ENCODE measurements at places on chromosomes 3 and 15.

DNA sequence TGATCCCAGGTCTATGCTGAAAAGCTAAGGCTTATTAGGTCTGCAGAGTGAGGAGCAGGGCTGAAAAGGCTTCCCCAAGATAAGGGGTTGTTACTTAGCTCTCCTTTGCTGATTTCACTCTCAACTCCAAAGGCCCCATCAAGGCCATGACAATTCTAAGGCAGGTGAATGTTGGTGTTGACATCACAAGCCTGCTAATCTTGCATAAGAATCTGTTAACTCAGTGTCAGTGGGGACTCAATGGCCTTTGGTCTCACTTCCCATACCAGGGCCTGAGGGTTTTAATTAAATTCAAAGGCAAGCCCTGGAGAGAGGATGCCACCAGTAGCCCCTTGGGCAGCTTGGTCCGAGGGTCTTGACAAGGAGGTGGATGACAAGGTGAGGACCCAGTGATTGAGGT lies 9.4 kb upstream of the ALAS1 start:
- DNase-seq, result peak; percentile 53

- DNase-seq, result no peak
These were observed 82.9 kb upstream of the THBS1 start for GRCh38 chr15:39497759-39498565.

DNA sequence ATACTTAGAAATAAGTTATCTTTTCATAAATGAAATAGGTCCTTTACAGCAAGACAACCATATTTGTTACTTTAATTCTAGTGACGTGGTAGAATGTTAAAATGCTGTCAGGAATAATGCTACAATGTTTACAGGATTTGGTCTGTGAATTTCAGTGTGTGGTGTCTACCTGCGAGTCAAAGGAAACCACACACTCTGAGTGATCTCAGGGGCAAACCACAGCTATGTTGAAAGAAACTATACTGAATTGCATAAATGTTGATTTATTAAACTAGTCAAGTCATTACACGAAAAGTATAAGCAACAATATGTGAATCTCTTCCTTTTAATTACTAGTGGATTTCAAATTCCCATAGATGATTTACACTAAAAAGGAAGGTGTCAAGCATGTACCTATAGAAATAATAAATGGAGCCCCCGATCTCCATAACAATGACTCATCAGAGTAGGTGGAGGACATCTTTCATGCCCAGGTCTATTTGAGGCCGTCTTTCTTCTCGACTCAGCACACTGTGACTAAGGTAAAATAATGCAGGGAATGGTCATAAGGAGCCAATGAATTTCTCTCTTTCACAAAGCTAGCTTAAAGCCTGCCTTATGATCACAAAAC lies 463.0 kb downstream of the ERC2 start:
- DNase-seq, result no peak

DNA sequence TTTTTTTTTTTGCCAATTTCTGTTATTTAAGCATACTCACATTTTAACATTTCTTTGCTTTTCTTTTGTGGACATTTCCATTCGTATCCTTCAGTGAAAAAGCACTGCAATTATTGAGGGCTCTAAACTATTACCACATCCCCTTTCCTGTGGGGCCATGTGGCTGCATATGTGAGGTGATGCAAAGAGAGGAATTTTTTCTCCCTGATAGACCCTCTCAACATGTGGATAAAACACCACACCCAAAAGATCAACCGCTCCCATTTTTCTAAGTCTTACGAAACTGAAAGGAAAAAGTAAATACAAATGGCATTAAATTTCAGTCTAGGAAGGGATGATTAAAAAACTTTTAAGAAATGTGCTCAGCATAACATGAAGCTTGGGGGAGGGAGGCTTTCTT lies 68.8 kb downstream of the DNAJC13 start:
- DNase-seq, result peak; percentile 55

GRCh38 chr3:69385723-69386555 lies at the start of gene FRMD4B:
TSS of gene FRMD4B (minus strand) at chr3:69386088. CDS start at chr3:69385989, 99 bp downstream.
- DNase-seq, result peak; percentile 9

DNA sequence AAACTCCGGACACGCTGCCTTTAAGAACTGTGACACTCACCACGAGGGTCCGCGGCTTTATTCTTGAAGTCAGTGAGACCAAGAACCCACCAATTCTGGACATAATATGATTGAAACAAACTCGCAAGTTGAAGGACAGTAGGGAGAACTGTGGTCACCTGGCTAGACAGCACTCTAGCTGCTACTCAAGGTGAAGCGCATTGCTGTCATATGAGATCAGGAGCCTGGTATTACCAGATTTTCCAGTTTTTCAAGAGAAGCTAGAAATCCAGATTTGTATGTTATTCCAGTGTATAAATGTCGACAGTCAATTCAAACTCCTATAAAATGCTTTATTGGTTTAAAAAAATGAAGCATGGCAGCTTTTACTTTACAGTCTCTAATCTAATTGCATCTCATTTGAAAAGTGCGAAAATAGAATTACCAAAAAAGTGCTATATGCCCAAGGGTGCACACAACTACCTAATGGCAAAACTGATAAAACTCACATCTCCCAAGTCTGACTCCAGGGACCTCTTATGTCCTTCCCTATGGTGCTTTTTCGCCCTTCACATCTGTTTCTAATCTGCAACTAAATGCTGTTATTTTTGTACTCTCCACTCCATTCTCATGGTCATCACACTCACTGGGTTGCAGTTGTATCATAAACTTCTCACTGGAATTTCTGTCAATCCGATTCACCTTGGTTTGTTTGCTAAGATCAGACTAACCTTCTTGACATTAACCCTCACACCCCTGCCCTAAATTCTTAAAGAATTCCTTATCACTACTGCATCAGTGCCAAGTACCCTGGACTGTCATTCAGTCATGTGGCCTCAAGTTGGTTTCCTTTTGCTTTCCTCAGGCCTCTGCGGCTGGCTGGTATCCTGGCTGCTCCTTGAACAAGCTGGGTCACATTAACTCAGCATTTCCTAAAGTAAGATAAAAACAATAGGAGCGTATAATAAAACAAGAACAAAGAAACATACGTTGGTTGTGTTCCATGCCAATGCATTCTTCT lies 31.5 kb upstream of the ARHGEF26 start:
- no peak for DNase-seq

- no peak for DNase-seq
These were observed 59.1 kb upstream of the SPRED1 start for GRCh38 chr15:38193496-38193895.

DNA sequence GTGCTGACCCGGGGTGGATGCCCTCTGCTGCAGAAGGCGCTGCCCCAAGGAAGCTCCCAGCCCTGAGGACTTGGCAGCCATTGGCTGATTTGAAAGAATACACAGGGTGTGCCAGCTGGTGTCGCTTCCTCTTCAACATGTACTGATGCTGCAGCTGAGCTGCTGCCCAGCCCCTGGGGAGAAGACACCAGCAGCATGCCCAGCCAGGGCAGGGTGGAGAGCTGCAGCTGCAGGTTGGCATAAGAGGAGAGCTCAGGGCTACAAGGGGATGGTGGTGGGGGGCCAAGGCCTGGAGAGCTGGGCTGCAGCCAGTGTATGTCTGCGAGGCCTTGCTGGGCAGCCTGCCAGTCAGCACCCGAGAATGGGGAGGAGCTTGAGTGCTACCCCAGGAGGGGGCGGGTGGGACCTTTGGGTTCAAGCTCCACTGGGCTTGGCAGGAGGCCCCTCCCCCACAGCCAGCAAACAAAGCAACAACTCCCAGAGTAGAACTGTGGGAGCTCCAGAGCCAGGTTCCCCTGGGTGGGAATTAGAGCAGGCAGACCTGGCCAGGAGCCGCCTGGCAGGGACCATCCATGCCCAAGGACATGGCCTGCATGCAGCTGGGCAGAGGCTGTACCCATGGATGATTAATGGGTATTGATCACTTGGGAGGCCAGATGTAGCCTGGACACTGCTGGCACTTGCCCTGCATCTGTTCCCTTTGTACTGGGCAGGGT lies 9.2 kb upstream of the SEMA4B start:
- DNase-seq, result peak; percentile 89

DNA sequence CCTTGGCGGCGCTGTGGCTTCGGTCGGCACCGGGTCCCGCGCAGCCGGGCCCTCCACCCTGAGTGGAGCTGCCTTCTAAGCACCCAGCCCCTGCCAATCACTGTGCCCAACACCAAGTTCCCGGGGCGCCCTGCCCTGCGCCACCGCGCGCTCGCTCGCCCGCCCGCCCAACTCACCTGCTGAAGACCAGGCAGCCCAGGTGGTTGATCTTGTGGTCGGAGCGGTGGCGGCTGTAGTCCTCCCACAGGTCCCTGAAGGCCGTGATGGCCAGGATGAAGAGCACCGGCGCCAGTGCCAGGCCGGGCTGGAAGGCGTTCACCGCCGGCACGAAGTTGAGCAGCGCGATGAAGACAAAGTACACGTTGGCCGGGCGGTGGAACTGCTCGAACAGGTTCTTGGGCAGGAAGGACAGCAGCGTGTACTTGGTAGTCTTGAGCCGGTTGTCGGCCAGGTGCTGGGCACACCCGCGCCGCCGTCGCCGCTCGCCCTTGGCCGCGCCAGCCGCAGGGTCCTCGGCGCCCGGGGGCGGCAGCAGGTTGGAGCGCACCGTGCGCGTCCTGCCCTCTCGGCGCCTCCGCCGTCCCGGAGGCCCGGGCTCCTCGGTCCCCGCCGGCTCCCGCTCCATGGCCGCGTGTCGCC lies 536 bp downstream of the ATP10A start:
- no peak for DNase-seq

DNA sequence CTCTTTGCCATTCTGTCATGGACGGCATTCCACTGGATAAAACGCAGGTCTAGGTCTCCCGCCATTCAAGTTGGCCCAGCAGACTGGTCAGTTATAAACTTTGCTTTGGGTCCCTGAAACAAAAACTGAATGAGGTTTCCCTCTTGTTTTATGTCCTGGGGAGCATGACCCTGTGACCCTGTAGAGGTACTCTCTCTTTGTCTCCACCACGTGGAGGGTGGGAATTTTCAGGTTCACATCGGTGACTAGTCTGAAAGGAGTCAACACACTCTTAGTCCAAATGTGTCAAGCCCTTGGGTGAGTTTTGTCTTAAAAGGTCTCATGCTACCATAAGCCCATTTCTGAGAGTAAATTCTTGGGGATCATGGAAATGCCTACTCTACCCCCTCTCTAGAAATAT lies 139.9 kb downstream of the PLCH1 start:
- DNase-seq, result no peak

- DNase-seq, result peak; percentile 43
These were observed 215.3 kb downstream of the ROBO2 start for GRCh38 chr3:77254967-77255831.

All from erythroblast (primary cell).